SHP77 treated with DMSO at 0.1 percent for 48 hours (cell line): ENCODE measurements at places on chromosomes 5 and 9.

DNA sequence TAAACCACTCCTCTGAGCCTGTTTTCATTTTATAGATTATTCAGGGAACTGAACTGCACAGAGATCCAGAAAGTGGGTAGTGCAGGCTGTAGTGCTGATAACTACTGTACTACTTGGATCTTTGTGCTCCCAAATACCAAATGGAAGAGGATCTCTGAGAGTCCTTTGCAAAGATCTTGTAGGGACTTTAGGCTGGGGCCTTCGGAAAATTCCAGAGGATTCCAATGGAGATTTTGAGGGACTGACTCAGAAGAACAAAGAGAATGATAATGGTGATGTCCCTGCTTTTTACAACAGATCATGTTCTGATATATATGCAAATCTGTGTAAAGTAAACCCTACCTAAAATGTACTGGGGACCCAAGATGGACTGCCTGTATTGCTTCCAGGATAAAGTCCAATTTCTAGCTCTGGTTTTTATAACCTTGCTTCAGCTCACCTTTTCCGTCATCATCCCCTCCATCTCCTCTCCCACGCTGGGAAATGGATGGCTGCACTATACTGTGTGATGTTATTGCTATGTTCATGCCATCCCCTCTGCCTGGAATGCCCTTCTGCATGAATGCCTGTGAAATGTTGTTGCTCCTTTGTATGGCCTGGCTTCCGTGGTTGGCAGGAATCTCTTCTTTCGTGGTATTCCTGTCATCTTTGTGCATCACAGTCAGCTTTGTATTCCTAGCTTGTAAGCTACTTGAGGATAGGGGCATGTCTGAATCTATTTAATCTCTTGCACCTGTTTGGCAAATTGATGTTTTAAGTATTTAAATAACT lies 9.7 kb upstream of the PSMD5 start:
- no peak for DNase-seq

DNA sequence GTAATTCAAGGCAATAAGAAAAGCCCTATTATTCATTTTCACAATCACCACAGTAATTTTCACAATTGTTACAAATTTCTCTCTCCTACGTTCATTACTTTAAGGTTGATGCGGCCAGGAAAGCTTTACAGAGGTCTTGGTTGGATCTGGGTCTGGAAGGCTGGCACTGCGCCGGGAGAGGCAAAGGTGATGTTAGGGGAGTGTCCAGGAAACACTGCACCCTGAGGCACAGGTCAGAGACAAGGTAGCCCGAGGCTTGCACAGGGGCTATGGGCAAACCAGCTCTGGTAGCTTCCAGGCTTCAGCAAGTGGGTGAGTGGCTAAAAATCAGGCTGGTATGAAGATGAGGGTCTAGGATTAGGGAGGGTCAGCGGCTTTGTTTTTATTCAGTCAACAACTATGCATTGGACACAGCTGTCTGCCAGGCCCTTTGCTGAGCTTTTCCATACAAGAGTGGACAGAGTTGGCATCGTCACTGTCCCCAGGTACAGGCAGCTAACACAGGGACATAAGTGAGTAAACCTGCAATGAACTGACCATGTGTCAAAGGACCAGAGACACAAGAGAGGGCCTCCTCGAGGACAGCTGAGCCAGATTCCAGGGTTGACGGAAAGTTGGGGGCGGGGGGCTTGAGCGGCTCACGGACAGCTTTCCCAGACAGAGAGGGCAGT lies 12.4 kb upstream of the TENT4A start:
- no peak for DNase-seq

DNA sequence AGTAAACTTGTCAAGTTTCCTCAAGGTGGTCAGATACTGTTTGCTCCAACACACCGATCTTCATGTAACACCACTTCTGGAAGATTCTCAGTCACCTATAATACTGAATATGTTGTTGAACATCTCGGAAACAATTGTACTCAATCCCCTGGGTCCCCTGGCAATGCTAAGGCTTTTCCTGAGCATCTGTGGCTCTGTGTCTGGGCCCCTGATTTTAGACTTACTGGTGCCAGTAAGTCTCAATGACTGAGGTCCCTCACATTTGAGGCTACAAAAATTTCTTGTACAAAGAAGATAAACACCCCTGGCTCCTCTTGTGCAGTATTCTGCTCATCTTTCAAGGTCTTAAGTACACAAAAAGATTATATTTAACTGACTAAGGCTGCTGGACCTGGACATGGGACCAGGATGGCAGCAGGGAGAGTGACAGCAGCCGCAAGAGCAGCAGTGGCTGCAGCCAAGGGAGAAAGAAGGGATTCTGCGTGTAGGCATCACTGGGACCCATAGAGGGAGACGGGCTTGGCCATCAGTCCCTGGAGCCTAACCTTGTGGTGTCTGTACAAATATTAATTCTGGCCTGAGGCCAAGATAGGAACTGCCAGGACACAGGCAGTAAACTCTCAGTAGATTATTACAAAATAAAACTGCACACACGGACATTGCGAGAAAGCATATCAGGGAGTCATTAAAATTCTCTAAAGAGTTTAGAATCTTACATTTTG lies 49.0 kb upstream of the TNPO1 start:
- peak; percentile 88 for DNase-seq

DNA sequence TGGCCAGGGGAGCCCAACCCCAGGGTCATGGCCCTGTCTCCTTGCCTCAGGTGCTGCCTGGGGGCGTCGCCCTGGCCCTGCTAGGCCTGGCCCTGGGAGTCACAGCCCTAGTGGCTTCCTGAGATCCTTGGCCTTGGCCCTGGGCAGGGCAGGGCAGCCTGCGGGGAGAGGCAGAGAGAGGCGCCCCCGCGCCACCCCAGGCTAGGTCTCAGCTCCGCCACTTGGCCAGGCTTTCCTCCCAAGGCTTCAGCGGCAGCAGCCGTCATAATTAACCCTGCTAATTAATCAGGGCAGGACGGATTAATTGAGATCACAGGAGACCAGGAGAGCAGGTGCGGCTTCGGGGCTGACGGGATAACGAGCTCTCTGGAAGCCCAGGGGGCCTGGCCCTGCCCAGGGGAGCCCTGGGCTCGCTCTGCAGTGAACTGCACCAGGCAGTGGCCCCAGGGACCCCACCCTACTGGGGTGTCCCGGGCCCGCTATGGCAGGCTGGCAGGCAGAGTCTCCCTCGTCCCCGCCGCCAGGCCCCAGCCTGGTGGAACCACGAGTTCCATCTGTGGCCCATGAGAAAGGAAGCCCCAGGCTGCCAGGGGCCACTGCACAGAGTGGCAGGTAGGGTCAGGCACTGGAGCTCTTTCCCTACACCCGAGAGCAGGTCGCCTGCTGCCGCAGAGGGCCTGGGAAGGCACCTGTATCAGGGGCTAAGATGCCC lies 269.6 kb downstream of the PBX3 start:
- DNase-seq, result no peak

GRCh38 chr9:128940946-128941755 lies 6.3 kb downstream of the DOLK start:
- no peak for DNase-seq

GRCh38 chr5:93893075-93893474 lies 151.7 kb upstream of the POU5F2 start:
- DNase-seq, result peak; percentile 23

GRCh38 chr9:12253941-12254340 lies 439.2 kb upstream of the TYRP1 start:
- no peak for DNase-seq

GRCh38 chr9:115063058-115063845 lies 54.7 kb downstream of the TNC start:
- DNase-seq, result no peak

- DNase-seq, result no peak
Measured at GRCh38 chr5:172855597-172856292, 21.7 kb downstream of the ERGIC1 start.

- DNase-seq, result no peak
Measured at GRCh38 chr5:8944005-8944404, 601.9 kb downstream of the SEMA5A start.

DNA sequence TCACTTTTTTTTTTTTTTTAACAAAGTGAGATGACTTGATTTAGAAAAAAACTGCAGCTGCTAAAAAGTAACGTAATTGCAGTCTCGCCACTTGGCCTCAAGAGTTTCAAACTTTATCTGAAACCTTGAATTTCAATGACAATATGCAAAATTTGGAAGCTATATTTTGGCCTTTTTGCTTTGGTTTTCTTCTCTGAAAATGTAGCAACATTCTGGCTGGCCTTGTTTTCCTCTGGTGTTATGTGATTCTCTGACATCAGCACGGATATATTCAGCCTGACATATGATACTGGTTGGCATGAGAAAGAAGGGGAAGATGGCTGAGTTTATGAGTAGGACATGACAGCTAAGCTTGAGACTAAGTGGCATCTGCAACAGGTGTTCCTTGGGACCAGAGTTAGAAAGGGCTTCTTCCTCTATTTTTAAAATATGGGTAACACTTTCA lies 136.5 kb downstream of the MEF2C start:
- DNase-seq, result no peak

DNA sequence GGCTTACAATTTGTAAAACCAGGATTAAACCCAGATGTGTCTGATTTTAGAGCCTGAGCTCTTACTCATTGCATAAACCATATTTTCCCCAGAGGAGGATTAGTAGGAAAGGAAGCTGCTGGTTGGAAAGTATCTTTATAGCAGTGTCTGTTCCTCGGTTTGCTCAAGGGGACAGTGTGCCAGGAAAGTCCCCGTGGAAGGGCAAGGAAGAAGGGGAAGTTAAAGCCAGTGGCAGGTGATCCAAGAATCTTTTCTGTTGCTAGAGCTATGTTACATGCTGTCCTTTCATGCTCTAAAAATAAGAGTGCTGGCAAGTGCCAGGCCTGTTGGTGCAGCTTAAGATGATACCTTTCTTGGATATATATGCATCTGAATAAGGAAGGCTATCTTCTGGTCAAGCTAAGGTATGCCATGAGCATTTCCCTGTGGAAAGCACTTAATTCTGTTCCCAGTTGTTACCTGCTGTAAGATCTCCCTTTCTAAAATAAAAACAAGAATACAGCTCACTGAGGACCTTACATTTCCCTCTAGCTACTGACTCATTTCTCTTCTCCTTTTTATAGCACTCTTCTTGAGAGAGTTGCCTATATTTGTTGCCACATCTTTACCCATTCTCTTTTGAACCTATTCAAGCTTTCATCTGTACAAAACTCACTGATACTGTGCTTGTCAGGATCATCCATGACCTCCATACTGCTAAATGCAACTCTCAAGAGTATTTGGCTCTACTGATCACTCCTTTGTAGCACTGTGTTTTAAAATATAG lies 8.0 kb downstream of the PDCD1LG2 start:
- DNase-seq, result no peak

- no peak for DNase-seq
Measured at GRCh38 chr5:26227245-26227644, 811.1 kb downstream of the CDH9 start.

DNA sequence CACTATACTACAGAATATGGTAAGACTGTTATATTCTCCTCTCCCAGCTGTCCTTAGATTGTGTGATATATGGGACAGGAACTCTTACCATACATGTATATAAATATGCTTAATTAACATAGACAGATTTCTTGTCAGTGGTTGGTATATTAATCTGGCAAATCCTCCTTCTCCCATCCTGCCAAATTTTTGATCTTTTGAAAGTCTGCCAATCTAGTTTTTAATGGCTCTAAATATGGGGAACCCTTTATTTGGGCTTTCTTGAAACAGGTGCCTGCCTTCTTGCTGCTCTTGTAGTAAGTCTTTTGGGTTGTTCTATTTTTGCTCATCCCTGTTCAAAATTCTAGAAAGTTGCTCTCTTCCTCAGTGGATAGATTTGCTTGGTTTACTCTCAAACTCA lies 63.5 kb downstream of the SPATA31D1 start:
- DNase-seq, result no peak

DNA sequence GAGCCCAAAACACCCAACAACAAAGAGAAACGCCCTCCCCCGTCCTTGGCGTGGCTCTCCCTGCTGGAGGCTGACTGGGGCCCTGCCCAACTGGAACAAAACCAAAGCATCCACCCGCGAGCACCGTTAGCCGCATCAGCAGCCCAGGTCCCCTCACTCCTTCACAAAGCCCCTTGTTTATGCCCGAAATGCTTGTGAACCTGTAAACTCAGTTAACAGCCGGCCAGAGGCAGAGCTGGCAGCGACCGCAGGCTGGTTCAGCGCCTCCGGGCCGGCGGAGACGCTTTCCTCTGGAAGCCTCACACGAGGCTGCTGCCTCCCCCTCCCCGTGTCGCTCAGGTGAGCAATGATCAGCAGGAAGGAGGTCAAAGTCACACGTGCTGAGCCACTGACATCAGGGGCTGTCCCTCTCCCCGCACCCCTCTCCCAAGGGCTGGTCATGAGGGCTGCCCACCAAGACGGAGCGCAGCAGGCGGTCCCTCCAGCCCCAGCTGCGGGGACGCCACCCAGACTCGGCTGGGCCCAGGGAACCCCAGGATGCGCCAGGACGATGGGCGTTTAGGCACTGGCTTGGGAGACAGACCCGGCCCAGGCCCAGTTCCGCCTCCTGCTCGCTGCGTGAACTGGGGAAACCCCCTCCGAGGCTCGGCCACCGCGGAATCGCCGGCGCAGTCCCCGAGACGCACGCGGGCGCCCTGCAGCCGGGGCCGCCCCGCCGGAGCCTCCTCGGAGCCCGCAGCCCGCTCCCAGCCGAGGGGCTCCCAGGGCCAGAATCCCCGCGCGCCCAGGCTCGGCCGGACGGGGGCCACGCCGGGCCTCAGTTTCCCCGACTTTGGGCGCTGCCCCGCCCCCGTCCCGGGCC lies 563 bp downstream of the SNAPC4 start:
- no peak for DNase-seq

GRCh38 chr9:113756476-113757192 lies 119.5 kb upstream of the ZNF618 start:
- no peak for DNase-seq

- no peak for DNase-seq
Measured at GRCh38 chr5:97267767-97268166, 84.7 kb upstream of the RIOK2 start.

DNA sequence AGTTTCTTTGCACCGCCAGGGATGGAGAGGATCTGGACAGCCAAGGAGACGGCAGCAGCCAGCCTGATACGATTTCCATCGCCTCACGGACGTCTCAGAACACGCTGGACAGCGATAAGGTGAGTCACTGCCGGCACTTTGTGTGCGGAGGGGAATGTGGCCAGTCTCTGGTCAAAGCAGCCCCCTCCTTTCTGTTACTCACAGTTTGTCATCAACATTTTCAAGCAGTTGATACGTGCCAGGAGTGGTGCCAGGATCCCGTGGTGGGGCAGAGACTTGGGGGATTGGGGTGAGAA lies 175.1 kb upstream of the OTULINL start:
- DNase-seq, result no peak

DNA sequence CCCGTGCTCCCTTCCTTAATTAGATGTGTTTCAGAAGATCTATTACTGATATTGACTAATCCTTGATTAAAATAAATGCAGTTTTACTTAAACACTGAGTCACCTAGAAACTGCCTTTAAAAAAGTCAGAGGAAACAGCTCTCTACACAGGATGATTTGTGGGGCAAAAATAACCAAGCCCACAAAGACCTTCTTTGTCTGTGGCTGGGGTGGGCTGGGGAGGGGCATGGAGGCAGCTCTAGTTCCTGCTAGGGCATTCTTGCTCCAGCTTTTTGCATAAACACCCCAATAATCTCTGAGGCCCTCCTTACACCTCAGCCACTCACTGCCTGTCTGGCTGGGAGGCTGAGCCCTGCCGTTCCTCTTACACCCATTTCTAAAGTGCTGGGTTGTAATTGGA lies 227.6 kb upstream of the DAP start:
- DNase-seq, result no peak

GRCh38 chr9:1721196-1721595 lies 294.0 kb upstream of the SMARCA2 start:
- no peak for DNase-seq
